ENCODE measurements at places on chromosomes 3 and 15. TPM values are rescaled to one million over a fixed set of nuclear protein-coding genes. Genes with fewer than 3 reads are reported as not detected.

DNA sequence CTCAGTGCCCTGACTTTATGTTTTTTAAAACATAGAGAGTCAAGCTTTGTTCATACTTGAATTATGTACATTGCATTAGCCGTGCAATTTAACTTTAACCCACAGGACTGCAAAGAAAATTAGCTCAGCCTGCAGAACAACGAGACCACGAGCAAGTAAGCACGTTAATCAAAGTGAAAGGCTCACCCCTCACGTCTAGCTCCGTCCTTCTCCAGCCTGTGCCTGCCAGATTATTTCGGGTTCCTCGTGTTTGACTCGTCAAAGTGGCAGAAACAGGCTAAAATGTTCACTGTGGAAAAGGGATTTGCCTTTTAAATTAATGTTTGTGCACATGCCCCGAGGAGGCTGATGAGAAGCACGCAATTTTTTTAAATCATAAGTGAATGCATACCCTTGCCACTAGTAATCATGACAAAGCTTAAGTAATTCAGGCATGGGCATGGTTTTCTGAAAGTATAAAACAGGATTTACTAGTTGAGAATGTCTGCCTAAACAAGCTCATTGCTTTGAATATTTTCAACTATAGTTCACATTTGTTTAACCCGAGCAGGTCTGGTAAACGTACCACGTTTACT lies 15.3 kb downstream of the ZBTB38 start:
- DNase-seq: no peak

GRCh38 chr3:22988566-22988965 lies 214.6 kb upstream of the UBE2E2 start:
- DNase-seq: no peak

DNA sequence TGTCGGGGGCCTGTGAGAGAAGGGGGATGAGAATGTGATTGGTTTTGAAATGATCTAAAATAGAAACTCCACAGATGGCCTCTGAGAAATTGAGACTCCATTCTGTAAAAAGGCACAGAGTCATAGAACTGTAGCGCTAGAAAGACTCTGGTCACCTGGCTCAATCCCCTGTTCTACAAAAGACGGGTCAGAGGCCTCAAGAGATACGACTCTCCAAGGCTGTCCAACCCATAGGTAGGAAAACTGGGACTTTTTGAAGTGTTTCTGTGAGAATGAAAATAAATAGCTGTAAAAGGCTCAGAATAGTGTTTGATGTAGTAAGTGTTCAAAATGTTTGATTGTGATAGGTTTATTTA lies 11.7 kb upstream of the TMC3 start:
- DNase-seq: no peak

Gene LAMB2
- 264 TPM for total RNA-seq

All from MCF 10A (cell line).